ENCODE measurements at places on chromosomes 3 and 15.

DNA sequence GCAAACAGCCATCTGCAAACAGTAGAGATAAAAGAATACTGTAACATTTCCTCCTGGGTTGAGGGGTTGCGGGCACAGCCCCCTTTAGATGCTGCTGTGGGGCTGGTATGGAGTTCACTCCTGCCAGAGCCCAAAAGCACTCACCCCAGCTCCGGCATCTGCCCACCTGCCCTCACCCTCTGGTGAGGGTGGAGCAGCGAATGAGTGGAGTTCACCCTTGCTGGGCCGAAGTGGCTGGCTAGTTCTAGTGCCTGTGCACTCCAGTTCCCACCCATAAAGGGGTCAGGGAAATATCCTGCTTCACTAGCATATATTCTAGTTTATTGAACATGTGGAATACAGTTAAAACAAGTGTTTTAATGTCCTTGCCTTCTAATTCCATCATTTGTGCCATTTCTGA is 209.7 kb upstream of the SGO1 start:
- no peak for DNase-seq

GRCh38 chr3:188797045-188797444 is 374.7 kb upstream of the TPRG1 start:
- DNase-seq = no peak

DNA sequence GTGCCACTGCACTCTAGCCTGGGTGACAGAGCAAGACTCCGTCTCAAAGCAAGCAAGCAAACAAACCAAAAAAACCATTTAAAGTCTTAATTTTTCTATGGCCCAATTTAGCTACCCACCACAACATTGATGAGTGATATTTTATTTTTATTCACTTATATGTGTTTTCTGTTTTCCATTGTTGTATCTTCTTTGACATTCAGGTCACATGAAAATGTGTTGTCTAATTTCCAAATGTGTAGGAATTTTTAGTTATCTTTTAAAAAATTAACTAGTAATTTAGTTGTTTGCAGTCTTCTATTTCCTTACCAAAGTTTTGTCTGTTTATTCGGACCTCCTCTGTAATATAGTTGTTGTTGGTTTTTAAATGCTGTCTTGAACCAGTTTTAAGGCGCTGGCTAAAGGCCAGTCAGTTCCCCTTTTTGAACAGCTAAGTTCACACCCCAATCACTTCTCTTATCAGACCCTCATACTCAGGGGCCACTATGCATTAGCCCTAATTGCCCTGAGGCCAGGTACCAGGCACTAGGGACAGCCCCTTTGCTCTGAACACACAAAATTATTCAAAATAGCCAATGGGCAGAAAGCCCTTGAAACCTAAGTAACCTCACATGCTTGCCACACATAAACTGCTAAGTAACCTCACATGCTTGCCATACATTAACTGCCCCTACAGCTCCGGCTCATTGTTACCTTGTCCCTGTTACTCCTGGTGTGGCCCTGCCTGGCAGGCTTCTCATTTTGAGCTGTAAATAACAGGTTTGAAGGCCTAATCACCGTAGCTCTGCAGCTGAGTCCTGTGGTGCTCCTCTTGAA is 4.3 kb upstream of the CCR4 start:
- DNase-seq = no peak

DNA sequence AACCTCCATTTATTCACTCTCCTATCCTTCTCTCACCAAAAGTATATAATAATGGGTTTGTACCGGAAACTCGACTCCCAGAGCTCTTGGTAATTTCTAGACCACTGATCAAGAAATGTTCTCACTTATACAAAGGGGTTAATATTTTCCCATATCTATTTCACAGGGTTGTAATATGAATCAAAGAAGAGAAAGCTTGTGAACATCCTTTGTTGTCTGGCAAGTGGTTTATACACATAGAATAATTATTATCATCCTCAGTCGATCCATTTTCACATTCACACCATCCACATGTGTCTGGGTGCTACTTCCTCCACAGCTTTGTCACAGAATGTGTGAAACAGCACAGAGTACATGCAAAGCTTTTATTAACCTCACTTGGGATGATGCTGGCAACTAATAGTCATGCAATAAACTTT is 29.9 kb upstream of the STT3B start:
- DNase-seq = no peak

DNA sequence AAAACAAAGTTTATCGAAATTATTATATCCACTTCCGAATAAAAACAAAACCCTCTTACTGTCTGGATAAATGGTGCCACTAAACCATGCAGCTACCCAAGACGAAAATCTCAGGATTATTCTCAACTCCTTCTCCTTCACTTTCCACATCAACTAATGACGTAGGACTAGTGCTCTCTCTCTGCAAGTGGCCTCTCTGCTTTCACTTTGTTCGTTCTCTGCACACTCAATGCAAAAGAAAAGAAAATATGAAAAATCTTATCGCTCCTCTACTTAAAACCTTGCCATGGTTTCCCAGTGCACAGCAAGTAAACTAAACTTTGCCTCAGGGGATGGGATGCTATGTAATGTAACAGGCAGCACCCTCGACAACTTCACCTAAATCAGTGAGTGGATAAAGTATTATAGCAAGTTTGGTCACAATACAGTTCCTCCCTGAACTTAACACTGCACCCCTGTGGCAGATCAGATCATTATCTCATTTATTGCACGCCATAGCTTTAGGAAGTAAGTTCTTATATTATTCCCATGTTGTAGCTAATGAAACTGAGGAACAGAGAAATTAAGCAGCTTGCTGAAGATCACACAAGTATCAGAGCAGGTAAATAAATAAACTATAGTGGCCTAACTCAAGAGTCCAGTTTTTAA is 262.7 kb upstream of the GADL1 start:
- no peak for DNase-seq

DNA sequence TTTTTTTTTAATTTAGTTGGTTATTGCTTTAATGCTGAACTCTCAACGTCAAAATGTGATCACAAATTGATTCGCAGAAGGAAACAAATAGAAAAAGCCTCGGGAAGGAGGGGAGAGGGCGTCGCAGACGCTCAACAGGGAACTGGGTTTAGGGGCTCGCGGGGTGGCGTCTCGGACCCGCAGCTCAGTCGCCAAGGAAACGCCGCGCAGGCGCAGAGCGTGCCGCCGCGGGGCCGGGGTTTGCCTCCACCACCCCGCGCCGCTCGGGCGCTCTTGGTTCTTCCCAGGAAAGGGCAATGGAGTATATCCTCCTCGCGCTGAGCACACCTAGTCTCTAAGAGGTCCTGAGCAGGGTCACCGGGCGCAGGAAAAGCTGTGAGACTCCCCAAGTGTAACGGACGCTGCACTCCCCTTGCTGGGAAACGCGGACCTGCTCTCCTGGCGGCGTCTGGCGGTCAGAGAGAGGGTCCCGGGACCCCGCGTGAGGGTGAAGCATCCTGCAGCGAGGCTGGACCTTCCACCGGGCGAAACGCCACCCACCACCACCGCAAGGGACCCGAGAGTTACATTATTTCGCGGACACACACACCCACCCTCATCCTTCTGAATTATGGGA is 753 bp downstream of the PLCH1 start:
- DNase-seq = peak; percentile 82

DNA sequence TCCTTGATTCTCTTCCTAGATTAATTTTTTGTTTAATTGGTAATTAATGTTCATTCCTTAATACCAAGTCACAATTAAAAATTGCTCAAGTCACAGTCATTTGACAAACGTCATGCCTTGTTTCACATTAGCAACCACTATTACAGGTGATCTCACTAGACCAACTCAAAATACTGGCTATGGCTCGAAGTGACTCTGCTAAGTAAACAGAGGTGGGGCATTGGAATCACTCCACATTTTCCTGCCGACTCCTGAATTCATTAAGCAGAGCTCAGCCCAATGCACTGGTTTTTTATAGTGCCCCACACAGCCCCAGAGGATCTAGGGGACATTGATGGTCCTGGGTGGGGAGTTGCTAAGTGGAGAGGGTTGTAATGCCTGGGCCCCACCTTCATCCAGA is 201.2 kb upstream of the NSMCE3 start:
- DNase-seq = no peak

DNA sequence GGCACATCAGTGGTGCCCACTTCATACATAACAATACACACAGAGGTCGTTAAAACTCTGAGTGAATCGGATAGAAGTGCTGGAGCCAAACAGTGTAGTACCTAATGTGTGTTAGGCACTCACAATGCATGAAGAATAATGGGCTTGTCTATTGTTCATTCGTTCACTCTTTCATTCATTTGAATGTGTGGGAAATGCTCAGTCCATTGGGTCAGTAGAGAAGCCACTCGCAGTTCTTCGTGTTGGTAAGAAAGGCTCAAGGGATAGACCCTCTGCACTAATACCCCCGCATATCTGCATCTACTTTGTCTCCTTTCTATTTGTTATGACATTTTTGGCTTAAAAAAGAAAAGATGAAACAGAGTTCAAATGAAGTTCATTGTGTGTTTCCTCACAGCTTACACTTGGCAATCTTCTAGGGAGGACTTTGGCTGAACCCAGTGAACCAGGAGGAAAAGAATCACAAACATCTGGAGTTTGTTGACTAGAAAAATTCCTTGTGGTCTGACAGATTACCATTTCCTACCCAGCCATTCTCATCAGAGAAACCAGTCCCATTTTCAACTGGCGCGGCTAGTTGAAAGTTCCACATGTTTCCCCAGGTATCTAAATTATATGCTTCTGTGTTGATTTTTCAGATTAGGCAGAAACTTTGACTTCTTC is 32.8 kb upstream of the MFSD1 start:
- DNase-seq = no peak

DNA sequence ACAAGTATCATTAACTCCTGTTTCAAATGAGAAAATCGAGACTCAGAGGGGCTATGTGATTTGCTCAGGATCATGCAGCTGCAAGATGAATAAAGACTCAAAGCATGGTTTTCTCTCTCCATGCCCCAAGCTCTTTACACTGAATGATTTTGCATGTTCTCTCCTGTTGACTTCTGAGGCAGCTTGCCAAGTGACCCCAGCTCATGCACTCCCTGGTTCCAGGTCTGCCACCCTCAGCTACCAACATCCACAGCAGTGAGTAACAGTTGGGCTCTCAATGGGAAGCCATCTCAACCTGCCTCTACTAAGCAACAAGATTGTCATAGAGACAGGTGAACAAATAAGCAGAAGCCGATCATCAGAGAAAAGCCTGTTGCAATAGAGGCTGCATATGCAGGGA is 116.9 kb upstream of the GADL1 start:
- DNase-seq = no peak

- DNase-seq = no peak
Measured at GRCh38 chr3:10962481-10963036, 30.0 kb upstream of the SLC6A1 start.

DNA sequence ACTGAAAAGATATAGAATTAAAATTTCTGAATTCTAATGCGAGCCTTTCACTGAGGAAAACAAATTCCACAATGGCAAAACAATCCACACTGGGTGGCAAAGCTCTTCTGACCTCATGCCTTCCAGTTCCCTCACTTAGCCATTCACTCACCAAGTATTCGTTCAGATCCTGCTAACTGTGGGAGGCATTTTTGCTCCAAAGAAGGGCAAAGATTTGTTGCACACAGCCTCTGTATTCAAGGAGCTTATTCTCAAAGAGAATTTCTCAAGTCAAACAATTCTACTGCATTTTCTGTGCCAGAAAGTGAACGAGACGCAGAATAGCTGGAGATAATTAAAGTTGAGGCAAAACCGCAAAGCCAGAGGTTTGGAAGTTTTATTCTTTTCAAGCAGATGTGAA is 77.3 kb downstream of the CPNE4 start:
- DNase-seq = no peak

GRCh38 chr3:2883283-2883682 is 226.9 kb downstream of the IL5RA start:
- DNase-seq = no peak

- no peak for DNase-seq
Measured at GRCh38 chr3:100813828-100814227, 104.5 kb downstream of the TFG start.

- no peak for DNase-seq
Measured at GRCh38 chr3:191987831-191988350, 526.9 kb downstream of the PYDC2 start.

DNA sequence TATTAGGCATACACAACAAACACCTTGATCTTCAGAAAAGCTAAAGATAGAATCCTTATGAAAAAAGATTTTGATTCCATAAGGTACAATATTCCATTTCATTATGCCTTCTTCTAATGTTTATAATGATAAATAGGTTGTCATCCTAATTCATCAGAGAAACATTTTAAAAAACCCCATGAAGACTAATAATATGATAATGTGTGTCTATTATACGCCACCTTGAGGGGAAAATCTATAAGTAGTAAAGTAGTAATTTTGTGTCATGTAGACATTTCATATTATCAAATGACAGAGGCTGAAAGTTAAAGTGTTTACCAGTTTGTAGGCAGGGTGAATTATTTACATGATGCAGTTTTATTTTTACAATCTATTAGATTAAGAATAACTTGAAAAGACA is 524.3 kb downstream of the GBE1 start:
- DNase-seq = no peak

- no peak for DNase-seq
Measured at GRCh38 chr3:186870421-186871201, 28.1 kb downstream of the ADIPOQ start.

DNA sequence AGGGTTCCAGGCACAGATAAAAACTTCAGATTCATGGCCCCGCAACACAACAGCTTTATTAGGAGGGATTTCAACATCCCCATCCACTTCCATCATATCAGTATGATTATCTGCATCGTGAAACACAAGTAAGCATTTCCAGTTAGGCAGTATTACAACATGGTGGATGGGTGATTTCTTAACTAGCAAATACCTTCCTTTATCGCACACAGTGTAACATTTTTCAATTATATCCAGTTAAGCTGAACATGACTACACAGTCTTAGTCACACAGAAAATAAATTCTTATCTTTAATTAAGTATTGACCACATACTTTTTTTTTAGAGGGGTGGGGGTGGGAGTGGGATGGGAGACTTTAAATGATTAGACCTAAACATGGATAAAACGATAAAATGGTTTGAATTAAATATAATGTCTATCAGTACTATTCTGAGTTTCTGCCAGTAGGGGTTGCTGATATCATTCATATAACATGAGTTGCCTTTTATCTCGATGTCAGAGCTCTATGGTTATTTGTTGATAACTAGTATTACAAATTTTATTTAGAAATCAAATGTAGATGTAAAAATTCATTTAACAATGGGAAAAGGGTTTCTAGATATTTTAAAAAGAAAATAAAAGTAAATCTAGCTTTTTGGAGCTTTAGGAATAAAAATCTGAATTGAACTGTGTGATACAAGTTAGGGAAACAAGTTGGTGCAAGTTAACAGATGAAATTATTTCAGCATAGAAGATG is 146.6 kb downstream of the TBL1XR1 start:
- DNase-seq = no peak

DNA sequence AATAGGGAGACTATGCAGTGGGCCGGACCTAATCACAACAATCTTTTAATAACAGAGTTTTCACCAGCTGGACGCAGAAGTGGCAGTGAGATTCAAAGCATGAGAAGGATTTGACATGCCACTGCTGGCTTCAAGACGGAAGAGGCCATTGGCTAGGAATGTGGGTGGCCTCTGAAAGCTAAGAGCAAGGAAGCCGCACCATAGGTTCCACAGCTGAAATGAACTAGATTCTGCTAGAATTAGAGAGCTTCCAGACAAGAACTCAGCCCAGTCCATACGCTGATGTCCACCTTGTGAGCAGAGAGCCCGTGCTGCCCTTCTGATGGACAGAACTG is 6.9 kb upstream of the NCBP2 start:
- DNase-seq = no peak

- no peak for DNase-seq
Measured at GRCh38 chr3:23981955-23982354, 36.9 kb downstream of the NR1D2 start.

Measured in 8988T (cell line).